ENCODE measurements at places on chromosomes 7 and 10. TPM values are rescaled to one million over a fixed set of nuclear protein-coding genes. Genes with fewer than 3 reads are reported as not detected.
A peak's percentile ranks its signal among the peaks of the same experiment; 100 is the strongest.

The GDF2 gene
- total RNA-seq, result not detected

The POR gene
- 56.7 TPM for total RNA-seq

The STARD3NL gene
- 61.6 TPM for total RNA-seq

The SRI gene
- total RNA-seq, result 102 TPM

The GBX1 gene
- total RNA-seq, result not detected

- peaks cover 43% of the 10 kb centered on the region for H3K4me1 ChIP-seq
- no peaks in the 10 kb centered on the region for H3K36me3 ChIP-seq
- H3K27me3 ChIP-seq, result peaks cover 76% of the 10 kb centered on the region
These were observed 874 bp upstream of the BAMBI start for GRCh38 chr10:28676326-28676967.

DNA sequence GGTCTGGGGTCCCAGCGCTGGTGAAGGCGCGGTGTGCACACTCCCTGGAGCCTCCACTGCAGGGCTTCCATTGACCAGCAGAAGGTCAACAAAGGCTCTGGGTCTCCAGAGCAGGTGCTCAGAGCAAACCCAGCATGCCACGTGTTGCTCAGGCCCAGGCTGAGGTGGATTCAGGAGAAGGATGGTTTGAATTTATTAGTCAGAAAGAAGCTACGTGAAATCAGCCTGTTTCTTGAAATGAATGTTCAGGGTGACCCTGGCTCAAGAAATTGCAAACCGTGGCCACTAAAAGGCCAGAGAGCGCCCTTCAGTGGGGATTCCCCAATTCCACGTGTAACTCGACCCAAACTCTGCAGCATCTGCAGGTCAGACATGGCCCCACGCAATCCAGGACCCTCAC, 82.7 kb upstream of the PFKP start:
- no peak overlapping the region for H3K4me3 ChIP-seq
- H3K27ac ChIP-seq, result no peak overlapping the region
- H3K27me3 ChIP-seq, result no peaks in the 10 kb centered on the region
- peaks cover 16% of the 10 kb centered on the region for H3K4me1 ChIP-seq
- no peaks in the 10 kb centered on the region for H3K36me3 ChIP-seq
- no peak for DNase-seq

DNA sequence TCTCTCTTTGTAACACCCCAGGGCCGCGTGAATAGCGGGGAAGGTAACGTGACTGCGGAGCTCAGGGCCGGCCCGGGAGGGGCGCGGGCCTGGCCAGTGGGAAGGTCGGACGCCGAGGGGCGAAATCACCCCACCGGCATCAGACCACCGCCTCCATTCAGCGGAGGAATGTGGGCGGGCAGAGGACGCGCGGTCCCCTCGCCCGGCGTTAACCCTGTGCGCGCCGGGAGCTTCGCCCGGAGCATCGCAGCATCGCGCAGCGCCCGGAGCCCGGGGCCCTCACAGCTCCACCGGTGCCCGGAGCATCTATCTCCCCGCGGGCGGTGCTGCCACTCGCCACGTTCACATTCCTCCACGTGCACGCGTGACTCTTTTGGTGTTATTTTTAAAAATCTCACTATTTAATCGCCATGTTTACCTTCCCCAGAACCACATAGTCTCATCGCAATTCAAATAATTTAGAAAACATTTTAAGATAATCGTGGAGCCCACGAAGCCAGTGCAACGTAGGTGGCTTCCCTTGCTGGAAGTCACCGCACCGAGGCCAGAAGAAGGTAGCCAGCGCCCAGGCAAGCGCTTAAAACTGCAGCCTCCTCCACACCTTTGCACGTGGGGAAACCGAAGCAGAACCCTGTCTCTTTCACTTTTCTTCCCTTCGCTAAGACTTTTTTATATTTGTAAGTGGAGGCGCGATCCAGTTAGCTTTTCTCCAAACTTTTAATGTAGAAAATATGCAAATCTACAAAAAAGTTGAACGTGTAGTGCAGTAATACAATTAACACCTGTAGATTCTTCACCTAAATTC, 21.8 kb downstream of the FGFBP3 start:
- H3K4me3 ChIP-seq, result peak overlapping the region; percentile 59
- peaks cover 7% of the 10 kb centered on the region for H3K27me3 ChIP-seq
- no peaks in the 10 kb centered on the region for H3K36me3 ChIP-seq
- H3K4me1 ChIP-seq, result peaks cover 31% of the 10 kb centered on the region

DNA sequence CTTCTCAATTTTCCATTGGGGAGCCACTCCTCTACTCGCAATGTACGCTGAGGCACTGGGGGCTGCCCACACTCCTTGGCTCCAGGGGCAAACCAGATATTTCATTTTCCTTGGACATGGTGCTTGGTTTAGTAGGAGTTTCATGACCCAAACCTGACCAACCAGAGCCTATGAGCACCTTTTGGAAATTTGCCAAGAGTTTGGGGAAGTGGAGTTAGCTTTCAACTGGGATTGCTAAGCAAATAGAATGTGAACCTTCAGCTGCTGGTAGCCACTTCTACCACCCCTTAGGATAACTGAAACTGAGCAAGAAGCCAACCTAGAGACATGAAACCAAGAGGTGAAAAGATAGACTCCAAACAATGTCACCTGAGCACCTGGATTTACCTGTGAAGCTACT, 74.9 kb upstream of the COL13A1 start:
- peaks cover 6% of the 10 kb centered on the region for H3K4me1 ChIP-seq
- no peak overlapping the region for H3K4me3 ChIP-seq
- H3K27ac ChIP-seq, result no peak overlapping the region
- DNase-seq, result no peak
- peaks cover 15% of the 10 kb centered on the region for H3K27me3 ChIP-seq

- no peak overlapping the region for H3K4me3 ChIP-seq
- H3K27ac ChIP-seq, result no peak overlapping the region
- H3K36me3 ChIP-seq, result no peaks in the 10 kb centered on the region
- no peak for DNase-seq
- H3K4me1 ChIP-seq, result no peaks in the 10 kb centered on the region
These were observed 200.9 kb downstream of the GRID1 start for GRCh38 chr10:86165666-86166065.

DNA sequence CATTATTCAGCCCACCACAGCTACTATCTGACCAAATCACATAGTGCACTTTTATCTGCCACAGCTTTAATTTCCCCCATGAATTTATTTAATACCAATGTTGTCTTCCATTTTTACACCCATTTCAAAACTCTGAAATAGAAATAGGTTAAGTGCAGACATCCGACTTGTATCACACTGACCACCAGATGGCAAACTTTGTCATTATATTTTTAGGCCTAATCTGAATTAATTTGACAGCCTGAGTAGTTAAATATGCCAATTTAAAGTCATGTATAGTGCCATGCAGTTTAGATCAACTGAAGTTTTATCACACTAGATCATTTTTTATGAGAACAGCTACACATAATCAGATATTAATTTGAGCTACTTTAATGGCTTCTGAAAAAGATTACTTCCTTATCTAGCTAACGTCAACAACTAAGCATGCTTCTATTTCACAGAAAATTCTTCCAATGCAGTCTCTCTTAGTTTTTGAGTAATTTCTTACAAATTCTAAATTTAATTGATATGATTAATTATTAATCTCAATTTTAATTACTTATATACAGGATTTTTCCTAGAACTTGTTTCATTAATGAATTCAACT, 566.4 kb downstream of the GFRA1 start:
- no peaks in the 10 kb centered on the region for H3K27me3 ChIP-seq
- peak; percentile 38 for DNase-seq
- H3K36me3 ChIP-seq, result no peaks in the 10 kb centered on the region
- no peak overlapping the region for H3K27ac ChIP-seq

GRCh38 chr10:22042557-22043326, 39.2 kb upstream of the DNAJC1 start:
- H3K36me3 ChIP-seq, result no peaks in the 10 kb centered on the region
- no peaks in the 10 kb centered on the region for H3K27me3 ChIP-seq
- no peak overlapping the region for H3K27ac ChIP-seq
- H3K4me3 ChIP-seq, result no peak overlapping the region
- peak; percentile 29 for DNase-seq
- no peaks in the 10 kb centered on the region for H3K4me1 ChIP-seq

GRCh38 chr7:105202616-105203015, 186.1 kb downstream of the SRPK2 start:
- H3K27ac ChIP-seq, result no peak overlapping the region
- no peak for DNase-seq
- no peak overlapping the region for H3K4me3 ChIP-seq
- H3K36me3 ChIP-seq, result no peaks in the 10 kb centered on the region

DNA sequence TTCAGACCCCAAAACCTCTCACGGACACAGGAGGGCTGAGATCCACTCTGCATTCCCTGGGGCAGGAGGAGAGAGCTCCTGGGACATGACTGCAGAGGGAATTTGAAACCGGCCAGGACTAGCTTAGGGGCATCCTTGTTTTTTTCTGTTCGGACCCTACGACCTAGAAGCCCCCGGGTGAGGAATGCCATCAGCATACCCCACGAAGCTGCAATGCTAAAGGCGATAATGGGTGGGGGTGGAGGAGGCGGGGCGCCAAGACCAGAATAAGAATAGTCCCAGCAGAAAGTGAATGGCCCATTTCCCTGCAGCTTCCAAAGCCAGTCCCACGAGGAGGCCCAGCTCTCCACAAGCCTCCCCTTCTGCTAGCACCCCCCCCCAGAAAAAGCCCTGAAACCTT, 4.0 kb downstream of the PDGFA start:
- H3K27me3 ChIP-seq, result no peaks in the 10 kb centered on the region
- no peak for DNase-seq
- H3K4me1 ChIP-seq, result peaks cover 82% of the 10 kb centered on the region
- no peaks in the 10 kb centered on the region for H3K36me3 ChIP-seq
- H3K27ac ChIP-seq, result peak overlapping the region; percentile 95

GRCh38 chr7:259751-260405, 30.1 kb upstream of the FOXL3 start:
- peaks cover 5% of the 10 kb centered on the region for H3K4me1 ChIP-seq
- peaks cover 48% of the 10 kb centered on the region for H3K36me3 ChIP-seq
- no peaks in the 10 kb centered on the region for H3K27me3 ChIP-seq
- H3K4me3 ChIP-seq, result no peak overlapping the region

DNA sequence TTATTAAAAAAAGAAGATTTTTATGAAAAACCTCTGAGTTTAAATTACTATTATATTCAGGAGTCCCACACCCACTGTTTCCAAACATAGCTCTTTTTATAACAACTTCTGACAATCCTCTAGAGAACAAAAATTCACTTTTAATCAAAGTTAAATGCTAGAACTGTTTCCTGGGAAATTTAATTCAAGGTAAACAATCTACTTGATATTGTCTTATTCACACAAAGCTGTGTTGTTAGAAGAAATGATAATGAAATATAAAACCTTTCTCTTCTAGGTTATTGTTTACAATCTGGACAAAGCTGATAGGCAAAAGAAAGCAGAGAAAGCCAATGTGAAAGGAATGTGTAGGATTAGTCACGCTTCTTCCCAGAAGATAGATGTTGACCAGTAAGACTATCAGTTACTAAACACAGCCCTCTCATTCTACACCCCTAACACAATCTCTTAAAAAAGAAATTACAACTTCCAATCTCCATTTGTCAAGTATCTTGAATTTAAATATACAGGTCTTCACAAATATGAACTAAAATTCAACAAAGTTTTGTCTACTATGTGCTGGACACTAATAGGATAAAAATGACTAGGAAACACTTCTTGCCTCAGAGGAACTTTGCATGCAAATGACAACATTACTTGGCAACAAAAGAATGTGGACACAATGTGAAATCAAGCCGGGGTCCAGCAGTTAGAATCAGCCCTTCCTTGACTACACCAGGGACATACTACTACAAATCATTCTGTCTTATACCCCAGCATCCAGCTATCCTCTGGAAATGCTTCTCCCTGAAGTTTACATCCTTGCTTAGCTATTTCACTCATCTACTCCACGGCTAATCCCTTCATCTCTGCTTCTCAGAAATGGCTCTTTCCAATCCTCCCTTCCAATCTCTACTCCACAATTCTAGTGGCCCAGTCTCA, 123.7 kb downstream of the IMMP2L start:
- H3K27me3 ChIP-seq, result no peaks in the 10 kb centered on the region
- H3K27ac ChIP-seq, result no peak overlapping the region
- H3K4me1 ChIP-seq, result no peaks in the 10 kb centered on the region
- H3K36me3 ChIP-seq, result no peaks in the 10 kb centered on the region
- peak; percentile 30 for DNase-seq

GRCh38 chr7:73443548-73444255, 10.1 kb downstream of the FZD9 start:
- H3K4me3 ChIP-seq, result no peak overlapping the region
- peak; percentile 42 for DNase-seq
- H3K4me1 ChIP-seq, result no peaks in the 10 kb centered on the region
- no peak overlapping the region for H3K27ac ChIP-seq

DNA sequence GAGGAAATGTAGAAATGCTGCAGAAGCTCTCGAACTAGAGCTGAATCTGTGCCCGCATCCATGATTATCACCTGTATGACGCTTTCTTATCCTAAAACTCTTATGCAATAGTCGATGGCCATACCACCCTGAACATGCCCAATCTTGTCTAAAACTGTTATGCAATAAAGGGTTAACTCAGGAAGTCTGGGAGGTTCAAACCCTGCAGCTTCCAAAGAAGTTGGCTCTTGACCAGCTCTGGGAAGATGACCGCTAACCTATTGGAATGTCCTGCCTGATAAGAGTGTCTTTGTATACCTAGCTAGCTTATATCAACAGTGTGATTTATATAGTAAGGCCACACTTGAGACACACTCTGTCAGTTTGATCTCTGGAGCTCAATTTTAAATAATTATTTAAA, 3.4 kb upstream of the C10orf88 start:
- no peak overlapping the region for H3K27ac ChIP-seq
- H3K4me1 ChIP-seq, result peaks cover 13% of the 10 kb centered on the region
- peak; percentile 5 for DNase-seq
- no peak overlapping the region for H3K4me3 ChIP-seq

GRCh38 chr10:72248468-72249151, 25.1 kb upstream of the DDIT4 start:
- H3K27me3 ChIP-seq, result no peaks in the 10 kb centered on the region
- no peaks in the 10 kb centered on the region for H3K36me3 ChIP-seq
- DNase-seq, result peak; percentile 90

Measured in stomach (tissue), 19 donors.